H7 (cell line): ENCODE measurements at places on chromosomes 2 and 18.

DNA sequence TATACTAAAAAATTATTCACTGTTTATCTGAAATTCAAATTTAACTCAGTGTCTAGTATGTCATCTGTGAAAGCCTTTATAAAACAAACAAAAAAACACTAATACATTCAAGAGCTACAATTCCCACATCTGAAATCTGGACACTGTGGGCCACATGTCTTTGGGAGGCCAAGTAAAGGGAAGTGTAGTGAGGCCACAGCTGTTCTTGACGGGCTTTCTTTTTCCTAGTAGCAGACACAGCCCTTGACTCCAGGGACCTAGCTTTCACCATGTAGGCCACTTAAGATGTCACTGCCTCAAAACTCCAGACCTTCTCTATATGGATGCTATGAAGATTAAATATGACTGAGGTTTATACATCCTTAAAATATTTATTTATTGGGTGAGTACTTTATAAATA is 91.1 kb downstream of the RBMS1 start:
- DNase-seq = no peak

- DNase-seq = no peak
Measured at GRCh38 chr2:105725388-105725787, 19.3 kb upstream of the NCK2 start.

DNA sequence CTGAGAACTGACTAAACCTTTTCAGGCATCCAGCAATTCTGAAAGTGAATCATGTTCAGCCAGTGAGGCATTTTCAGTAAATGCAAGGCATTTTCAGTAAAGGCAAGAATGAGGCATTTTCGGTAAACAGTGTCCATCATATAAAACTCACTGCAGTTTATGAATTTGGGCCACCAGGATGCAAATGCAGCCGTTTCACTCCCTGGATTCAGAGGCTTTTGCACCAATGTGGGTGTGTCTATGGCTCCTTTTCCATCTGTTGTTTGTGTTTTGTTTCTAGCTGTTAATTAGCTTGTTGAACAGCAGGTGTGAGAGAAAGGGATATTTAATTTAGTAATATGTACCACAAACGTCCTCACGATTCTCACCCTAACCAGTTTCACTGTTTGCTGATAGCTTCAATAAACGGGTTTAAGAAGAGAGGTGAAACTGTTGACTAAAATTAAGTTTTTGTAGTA is 116.3 kb upstream of the PGAP1 start:
- no peak for DNase-seq

DNA sequence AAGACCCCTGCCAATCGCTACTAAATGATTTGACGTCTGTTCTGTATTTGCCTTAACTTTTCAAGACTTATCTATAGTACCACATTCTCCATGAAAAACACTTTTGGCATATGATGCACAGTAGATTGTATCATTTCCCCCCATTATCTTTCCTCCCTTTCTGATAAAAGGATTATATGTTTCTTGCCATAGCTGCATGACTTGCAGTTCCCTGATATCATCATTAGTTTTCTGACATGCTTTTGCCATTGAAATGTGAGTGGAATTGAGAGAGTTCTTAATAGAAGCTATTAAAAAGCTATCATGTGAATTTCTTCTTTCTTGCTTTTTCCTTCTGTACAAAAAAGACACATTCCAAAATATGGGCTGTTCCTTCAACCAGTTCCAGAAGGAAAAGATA is 130.3 kb downstream of the TMEFF2 start:
- DNase-seq = no peak

- no peak for DNase-seq
Measured at GRCh38 chr2:226184540-226184939, 615.1 kb downstream of the IRS1 start.

DNA sequence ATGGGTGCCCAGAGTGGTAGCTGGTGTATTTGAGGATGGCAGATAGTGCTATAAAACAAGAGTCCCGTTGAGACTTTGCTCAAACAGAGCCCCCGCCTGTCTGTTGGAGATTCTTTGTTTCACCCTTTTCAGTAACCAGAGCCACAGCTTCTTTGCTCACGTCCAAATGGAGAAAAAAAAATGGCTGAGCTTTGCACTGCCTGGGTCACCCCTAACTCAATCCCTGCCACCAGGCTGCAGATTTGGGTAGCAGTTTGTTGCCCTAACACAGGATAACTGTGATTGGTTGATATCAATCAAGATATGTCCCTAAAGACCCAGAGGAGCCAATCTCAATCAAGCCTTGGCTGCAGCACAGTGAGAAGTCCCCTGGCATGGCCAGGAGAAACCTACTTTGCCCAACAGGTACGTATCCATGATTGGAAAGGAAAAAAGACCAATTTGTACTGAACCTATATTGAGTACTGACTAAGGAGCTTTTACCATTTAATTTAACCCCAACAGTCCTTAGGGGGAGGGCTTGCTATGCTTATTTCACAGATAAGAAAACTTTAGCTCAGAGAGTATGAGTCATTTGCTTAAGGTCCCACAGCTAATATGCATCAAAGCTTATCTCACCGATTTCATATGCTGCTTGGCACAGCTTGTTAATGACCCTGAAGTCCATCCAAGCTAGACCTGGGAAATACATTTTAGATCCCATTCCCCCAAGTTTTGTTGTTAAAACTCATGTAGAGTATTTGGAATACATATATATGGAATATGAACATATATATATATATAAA is 72.0 kb upstream of the SH3BP4 start:
- DNase-seq = no peak

DNA sequence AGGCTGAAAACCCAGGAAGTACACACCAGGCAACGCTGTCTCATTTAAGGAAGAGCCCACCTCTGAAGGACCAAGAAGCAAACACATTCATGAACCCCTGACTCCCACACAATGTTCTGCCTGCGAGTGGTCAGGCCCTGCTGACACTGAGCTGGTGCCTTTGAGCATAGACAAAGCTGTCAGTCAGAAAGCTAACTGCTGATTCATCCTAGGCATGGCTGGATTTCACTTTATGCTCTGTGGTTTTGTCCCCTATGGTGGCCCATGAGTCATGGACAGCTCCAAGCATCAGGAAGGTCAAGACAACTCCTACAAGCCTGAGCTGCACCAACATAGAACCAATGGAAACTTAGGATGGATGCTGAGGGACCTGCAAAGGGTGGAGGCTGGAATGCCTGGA is 78.9 kb downstream of the UXS1 start:
- no peak for DNase-seq

- DNase-seq = no peak
Measured at GRCh38 chr18:58788470-58788869, 76.2 kb upstream of the ZNF532 start.

DNA sequence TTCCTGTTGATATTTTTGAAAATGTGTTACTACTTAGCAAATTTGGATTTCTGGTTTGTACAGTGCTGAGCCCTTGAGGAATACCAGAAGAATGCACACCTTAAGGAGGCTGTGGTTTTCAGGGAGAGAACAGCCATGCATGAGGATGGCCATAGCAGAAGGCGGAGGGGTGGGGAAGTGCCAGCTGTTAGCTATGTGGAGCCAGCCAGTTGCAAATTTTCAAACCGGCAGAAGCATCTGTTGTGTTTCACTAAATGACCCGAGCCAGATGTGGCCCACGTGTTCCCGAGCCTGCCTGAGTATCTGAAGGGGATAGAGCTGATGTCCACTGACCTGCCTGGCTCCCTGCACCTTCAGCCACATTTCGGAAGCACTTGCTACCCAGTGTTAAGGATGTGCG is 16.4 kb upstream of the RBM44 start:
- no peak for DNase-seq
